ENCODE measurements at places on chromosomes 2 and 18.

DNA sequence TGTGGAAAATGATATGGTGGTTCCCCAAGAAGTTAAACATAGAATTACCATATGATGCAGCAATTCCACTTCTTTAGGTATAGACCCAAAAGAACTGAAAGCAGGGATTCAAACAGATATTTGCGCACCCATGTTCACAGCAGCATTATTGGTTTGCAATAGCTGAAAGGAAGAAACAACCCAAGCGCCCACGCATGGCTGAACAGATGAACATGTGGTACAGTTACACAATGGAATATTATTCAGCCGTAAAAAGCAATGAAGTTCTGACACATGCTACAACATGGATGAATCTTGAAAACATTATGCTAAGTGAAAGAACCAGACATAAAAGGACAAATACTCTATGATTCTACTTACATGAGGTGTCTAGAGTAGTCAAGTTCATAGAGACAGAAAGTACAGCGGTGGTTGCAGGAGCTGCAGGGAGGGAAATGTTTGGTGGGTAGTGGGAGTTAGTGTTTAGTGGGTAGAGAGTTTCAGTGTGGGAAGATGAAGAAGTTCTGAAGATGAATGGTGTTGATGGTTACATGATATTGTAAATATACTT is 26.7 kb upstream of the ASPRV1 start:
- no peak for ATAC-seq

- no peak for ATAC-seq
Observed at GRCh38 chr2:1610096-1610485, 134.2 kb downstream of the PXDN start.

GRCh38 chr2:197838579-197838978 is 34.2 kb downstream of the PLCL1 start:
- ATAC-seq: peak; percentile 4

DNA sequence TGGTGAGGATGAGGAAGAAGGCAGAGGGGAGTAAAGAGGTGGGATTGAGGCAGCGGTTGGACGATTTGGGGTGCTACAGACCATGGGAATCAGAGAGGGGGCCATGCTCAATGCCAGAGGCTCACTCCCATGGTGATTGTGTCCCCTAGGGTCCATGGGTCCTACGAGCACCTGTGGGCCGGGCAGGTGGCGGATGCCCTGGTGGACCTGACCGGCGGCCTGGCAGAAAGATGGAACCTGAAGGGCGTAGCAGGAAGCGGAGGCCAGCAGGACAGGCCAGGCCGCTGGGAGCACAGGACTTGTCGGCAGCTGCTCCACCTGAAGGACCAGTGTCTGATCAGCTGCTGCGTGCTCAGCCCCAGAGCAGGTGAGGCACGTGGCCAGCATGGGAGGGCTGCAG is 5.2 kb downstream of the CAPN10 start:
- no peak for ATAC-seq

DNA sequence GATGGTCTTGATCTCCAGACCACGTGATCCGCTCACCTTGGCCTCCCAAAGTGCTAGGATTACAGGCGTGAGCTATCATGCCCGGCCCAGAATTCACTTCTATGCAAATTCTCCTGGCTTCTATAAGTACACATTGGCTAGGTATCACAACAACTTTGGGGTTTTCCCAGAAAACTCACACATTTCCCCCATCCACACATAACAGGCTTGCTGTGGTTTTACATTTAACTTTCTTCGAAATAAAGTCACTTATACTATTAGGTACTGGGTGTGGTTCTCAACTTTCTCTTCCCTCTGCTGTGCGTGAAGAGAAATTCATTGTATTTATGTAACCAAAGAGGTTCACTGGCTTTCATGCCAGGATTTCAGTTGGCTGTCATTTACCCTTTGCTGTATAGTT is 439.4 kb upstream of the CWC22 start:
- ATAC-seq: no peak

DNA sequence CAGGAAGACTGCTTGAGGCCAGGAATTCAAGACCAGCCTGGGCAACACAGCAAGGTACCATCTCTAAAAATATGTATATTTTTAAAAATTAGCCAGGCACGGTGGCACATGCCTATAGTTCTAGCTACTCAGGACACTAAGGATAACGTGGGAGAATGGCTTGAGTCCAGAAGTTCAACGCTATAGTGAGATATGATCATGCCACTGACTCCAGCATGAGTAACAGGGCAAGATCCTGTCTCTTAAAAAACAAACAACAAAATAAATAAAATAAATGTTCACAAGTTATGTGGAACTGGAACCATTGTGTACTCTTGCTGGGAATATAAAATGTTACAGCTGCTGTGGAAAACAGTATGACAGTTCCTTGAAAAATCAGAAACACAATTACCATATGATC is 47.2 kb downstream of the USP34 start:
- no peak for ATAC-seq

GRCh38 chr2:71894261-71894660 is 253.4 kb downstream of the CYP26B1 start:
- no peak for ATAC-seq
